ENCODE measurements at places on chromosomes 1 and 21.

- DNase-seq = no peak
Observed at GRCh38 chr1:167423684-167424619, 94.4 kb downstream of the CD247 start.

- peak; percentile 44 for DNase-seq
Observed at GRCh38 chr21:25273959-25274358, 333.3 kb downstream of the MRPL39 start.

GRCh38 chr1:72371259-72372035, 89.1 kb upstream of the NEGR1 start:
- DNase-seq = no peak

GRCh38 chr1:204991342-204991844, 51.6 kb upstream of the CNTN2 start:
- peak; percentile 87 for DNase-seq

DNA sequence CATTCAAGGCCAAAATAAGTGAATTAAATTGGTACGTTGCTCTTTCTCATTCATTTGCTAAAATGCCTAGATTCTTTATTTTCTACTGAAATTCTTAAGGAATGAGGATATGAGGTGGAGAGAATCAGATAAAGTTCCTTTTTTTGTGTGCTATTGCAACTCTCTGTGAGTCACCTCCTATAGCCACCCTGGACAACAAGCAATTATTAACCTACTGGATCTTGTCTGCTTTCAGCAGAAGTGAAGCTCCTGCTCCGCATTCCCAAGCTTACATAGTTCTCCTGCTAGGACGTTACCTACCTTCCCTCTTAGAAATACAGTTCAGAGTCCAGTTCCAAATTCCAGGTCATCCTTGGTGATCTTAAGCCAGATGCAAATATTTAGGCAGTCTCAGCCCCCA, 4.8 kb upstream of the KCNJ6 start:
- no peak for DNase-seq

GRCh38 chr1:194056169-194056568, 869.8 kb upstream of the B3GALT2 start:
- no peak for DNase-seq

- DNase-seq = no peak
Observed at GRCh38 chr1:154553056-154554030, 5.1 kb downstream of the UBE2Q1 start.

- DNase-seq = no peak
Observed at GRCh38 chr1:197181982-197182381, 35.5 kb upstream of the ASPM start.

DNA sequence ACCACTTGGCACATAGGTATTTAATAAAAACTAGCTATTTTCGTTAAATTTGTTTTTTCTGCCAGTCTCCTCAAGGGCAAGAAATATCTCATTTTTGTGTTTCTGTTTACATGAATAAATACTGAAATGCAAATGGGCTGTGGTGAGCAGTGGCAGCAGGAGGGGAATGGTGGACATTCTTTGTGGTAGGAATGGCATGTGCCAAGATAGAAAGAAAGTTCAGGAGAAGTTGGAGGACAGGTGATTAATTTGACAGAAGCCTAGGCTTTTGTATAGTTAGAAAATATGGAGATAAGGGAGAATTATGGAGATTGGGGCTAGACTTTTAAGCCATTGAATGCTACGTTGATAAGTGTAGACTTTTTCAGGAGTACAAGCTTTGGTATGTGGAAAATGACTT, 8.6 kb downstream of the RAP1A start:
- no peak for DNase-seq

- no peak for DNase-seq
Observed at GRCh38 chr1:92123868-92124267, 43.7 kb downstream of the BTBD8 start.

DNA sequence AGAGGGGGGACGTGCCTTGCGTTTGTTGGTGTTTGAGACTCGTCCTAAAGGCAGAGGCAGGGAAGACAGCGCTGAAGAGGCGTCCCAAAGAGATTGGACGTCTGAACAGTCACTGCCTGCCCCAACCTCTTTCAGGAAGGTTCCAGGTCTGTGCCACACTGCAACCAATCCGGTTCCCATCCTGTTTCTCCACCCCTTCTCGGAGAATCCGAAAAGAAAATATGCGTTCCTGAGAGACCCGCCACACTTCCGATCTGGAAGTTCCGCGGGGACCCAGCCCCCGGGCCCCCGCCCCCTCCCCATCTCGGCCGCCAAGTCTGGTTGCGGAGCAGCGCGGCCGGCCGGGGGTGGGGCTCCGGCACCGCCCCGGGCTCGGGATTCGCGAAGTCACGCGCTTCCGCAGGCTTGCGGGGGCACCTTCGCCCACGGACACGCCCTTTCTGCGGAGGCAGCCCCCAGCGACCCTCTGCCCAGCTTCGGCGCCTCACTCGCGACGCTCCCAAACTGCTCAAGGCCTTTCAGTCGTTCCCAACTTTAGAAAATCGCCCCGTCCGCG, 124.5 kb upstream of the DPYD start:
- peak; percentile 75 for DNase-seq

DNA sequence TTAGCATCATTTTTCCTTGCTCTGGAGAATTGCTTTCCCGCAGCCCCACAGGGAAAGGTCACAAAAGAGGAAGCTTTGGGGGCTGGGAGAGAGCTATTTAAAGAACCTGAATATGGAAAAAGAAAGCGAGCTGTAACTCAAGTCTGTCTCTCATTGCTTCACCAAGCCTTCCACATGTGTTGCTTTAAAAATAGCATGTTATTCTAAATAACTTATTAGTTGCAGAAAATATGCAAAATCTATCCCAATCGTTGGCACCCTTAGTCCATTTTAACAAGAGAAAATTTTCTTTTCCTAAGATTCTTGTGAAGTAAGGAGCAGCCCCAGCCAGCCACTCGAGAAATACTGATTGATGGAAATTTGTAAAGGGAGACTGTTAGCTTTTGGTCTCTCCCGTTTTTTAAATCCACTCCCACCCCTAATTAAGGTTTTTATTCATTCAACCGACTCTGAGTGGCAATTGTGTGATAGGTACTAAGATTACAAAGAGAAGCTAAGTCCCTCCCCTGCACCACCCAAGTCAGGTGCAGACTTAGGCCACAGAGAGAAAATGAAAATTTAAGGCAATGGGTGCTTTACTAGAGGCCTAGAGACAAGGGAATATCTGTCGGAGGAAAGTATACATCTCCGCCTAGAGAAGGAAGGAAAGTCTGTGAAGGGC, 802 bp downstream of the CYP4X1 start:
- DNase-seq = no peak

GRCh38 chr1:85328713-85329397, 52.4 kb upstream of the BCL10 start:
- no peak for DNase-seq

DNA sequence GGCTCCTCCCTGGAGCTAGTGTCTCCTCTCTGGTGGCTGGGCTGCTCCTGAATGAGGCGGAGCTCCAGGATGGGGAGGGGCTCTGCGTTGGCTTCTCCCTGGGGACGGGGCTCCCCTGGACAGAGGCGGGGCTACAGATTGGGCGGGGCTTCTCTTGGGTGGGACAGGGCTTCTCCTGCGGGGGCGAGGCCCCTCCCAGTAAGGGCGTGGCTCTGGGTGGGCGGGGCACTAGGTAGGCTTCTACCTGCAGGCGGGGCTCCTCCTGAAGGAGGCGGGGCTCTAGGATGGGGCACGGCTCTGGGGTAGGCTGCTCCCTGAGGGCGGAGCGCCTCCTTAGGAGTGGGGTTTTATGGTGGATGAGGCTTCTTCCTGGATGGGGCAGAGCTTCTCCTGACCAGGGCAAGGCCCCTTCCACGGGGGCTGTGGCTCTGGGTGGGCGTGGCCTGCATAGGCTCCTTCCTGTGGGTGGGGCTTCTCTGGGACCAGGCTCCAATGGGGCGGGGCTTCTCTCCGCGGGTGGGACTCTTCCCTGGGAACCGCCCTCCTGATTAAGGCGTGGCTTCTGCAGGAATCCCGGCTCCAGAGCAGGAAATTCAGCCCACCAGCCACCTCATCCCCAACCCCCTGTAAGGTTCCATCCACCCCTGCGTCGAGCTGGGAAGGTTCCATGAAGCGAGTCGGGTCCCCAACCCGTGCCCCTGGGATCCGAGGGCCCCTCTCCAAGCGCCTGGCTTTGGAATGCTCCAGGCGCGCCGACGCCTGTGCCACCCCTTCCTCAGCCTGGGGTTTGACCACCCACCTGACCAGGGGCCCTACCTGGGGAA, 22.7 kb upstream of the ARF1 start:
- peak; percentile 95 for DNase-seq

GRCh38 chr1:213124590-213124989, 73.5 kb downstream of the RPS6KC1 start:
- DNase-seq = no peak

GRCh38 chr1:228684607-228685006, 50.7 kb upstream of the RHOU start:
- DNase-seq = no peak

DNA sequence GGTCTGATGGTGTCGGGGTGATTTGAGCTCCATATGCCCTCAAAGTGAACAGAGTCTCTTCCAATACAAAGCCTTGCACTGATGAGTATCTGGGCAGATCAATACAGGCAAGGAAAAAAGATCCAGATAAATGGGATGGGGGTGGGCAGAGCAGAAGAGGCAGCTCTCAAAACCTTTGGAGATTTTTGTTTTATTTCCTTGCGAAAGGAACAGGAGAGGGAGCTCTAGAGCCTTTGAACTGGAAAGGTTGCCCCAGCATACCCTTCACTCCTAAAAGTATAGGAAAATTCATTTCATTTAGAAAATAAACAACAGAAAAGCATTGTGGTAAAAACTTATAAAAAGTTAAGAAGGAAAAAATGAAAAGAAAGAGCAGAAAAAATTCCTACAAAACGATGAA, 31.4 kb upstream of the OLIG2 start:
- no peak for DNase-seq

GRCh38 chr1:12174924-12175810, 8.4 kb downstream of the TNFRSF1B start:
- DNase-seq = no peak

DNA sequence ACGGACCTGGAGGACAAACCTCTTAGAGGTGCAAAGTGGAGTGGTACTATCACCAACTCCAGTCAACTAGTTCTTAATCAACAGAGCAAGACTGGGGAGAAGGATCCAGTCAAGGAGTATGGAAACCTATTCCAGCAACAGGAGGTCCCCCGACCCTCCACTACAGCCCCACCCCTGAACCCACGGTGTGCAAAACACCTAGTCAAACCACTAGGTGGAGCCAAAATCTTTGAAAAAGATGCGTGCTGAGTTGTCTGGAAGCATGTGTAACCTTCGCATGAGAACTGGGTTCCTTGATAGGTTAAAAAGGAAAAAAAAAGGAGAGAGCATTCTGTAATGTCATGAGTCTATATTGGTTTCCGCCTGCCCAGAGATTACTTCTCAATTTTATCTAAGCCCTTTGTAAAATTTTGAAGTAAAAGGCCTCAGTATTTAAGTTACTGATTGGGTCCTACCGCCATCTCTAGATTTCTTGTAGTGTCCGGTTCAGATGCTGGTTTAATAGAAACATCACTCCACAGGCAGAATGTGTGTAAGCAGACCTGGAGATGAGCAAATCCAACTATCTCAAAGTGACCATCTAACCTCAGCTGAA, 81.9 kb upstream of the HAO2 start:
- peak; percentile 26 for DNase-seq

DNA sequence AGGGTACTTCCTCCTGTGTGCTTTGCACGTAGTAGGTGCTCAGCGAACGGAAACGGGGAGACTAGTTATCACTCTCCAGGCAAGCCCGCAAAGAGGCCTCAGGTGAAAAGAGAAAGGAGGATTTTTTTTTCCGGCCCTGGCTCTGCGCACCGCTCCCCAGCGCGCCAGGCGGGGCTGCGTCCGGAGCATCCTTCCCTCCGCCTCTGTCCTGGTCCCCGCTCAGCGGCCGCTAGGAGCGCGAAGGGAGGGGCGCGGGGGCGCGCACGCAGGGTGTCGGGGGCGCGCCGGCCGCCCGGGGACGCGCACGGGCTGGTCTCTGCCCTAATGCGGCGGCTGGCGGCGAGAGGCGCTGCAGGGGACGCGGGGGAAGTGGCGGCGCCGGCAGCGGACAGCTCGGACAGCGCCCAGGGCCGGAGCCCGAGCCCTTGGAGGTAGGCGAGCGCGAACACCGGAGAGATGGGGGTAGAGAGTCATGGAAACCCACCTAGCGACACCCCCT, 42.3 kb upstream of the NFASC start:
- DNase-seq = peak; percentile 74

DNA sequence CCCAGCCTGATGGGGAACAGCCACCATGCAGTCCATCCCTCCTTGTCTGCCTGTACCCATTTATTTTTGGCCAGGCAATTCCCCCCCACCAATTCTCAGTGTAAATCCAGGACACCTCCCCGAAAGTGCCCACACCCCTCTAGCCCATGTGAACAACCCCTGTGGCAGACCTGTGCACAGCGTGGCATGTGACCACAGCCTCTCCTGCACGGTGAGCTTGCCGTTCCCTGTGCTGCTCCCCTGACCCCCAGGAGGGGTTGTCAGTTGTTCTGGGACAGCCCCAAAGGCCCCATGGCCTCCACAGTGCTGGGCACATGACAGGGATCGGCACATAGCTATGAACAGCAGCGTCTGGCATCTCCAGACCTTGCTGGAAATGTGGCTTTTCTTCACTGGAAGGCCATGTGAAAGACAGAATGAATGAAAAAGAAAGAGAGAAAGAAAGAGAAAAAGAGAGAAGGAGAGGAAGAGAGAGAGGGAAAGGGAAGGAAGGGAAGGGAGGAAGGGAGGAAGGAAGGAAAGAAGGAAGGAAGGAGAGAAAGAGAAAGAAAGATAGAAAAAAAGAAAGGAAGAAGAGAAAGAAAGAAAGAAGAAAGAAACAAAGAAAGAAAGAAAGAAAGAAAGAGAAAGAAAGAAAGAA, 3.9 kb downstream of the CAPN9 start:
- DNase-seq = no peak

DNA sequence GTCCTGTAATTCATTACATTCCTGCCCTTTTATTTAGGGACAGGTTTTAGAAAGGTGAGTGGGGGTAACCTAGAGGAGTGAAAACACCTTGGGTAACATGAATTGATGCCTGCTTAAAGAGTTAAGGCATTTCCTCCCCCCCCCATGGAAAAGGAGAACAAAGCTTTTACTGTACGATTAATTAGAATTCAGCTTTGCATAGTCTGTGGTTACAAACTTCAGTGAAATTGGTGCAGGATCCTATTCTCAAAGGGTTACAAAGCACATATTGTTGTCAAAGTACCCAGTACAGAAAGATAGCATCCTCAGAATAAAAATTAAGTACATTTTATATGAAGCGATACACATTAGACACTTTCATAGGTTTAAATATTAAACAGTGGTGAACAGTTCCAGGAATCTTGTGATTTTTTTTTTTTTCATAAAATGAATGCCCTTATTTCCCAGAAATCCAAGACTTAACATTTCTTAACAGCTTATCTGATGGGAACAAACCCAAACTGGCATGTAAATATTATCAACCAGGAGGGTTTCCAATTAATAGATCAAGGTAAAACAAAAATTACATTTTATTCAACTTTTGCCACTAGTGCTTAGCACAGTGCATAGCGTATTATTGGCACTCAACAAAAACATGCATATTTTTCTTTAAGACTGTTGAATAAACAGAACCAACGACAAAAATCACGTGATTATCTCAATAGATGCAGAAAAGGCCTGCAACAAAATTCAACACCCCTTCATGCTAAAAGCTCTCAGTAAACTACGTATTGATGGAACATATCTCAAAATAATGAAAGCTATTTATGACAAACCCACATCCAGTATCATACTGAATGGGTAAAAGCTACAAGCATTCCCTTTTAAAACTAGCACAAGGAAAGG, 172.7 kb downstream of the PDE4B start:
- no peak for DNase-seq

- DNase-seq = no peak
Observed at GRCh38 chr1:246114369-246114768, 392.7 kb downstream of the SMYD3 start.

Data from NCI-H2227 treated with DMSO at 0.1 percent for 48 hours (cell line).